ENCODE measurements at places on chromosomes 2 and 18. TPM values are rescaled to one million over a fixed set of nuclear protein-coding genes. Genes with fewer than 3 reads are reported as not detected.

The RAMP1 gene
- total RNA-seq: 27.2 TPM

The ALLC gene
- not detected for total RNA-seq

The G6PC2 gene
- total RNA-seq: not detected

The LAMA3 gene
- 31.9 TPM for total RNA-seq

The NOL4 gene
- total RNA-seq: 1.3 TPM
